ENCODE measurements at places on chromosomes 6 and 20.

DNA sequence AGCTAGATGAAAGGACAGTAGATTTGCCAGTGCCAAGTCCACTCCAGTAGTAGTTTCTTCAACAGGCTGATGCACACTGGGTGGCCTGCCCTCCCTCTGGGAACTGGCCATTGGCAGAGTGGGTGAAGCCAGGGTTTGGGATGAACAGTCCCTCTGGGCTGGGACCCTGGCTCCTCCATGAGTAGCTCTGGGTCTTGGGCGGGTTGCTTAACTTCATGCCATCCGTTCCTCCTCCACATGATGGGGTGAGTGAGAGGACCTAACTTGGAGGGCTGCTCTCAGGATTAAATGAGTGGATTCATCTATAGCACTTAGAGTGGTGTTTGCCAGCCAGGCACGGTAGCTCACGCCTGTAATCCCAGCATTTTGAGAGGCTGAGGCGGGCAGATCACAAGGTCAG lies 47.2 kb downstream of the PLAGL2 start:
- no peak overlapping the region for H3K4me3 ChIP-seq
- H3K4me1 ChIP-seq = no peaks in the 10 kb centered on the region
- peak; percentile 72 for DNase-seq

GRCh38 chr20:47088335-47088734 lies 193.7 kb downstream of the EYA2 start:
- H3K36me3 ChIP-seq = no peaks in the 10 kb centered on the region
- H3K27me3 ChIP-seq = no peaks in the 10 kb centered on the region
- no peak overlapping the region for H3K27ac ChIP-seq
- H3K4me1 ChIP-seq = no peaks in the 10 kb centered on the region

- H3K4me3 ChIP-seq = no peak overlapping the region
- H3K27ac ChIP-seq = no peak overlapping the region
- DNase-seq = no peak
- no peaks in the 10 kb centered on the region for H3K27me3 ChIP-seq
Observed at GRCh38 chr6:144434308-144434990, 149.3 kb downstream of the UTRN start.

DNA sequence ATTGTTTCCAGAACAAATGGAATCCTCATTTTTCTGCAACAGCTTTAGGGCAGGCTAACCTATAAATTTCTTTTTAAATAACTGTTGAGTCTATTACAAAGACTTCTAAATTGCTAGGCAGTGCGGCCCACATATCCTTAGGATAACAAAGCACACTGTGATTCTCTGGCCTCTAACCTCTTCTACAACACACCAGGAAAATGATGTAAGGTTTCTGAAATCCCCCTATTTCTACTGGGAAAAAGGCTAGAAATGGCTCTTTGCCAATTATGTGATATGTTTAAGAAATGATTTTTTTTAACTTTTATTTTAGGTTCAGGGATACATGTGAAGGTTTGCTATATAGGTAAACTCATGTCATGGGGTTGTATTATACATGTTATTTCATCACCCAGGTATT lies 17.3 kb upstream of the NT5E start:
- H3K4me1 ChIP-seq = peaks cover 6% of the 10 kb centered on the region
- no peaks in the 10 kb centered on the region for H3K36me3 ChIP-seq
- no peak overlapping the region for H3K4me3 ChIP-seq
- no peak for DNase-seq
- H3K27me3 ChIP-seq = no peaks in the 10 kb centered on the region
- H3K27ac ChIP-seq = no peak overlapping the region

DNA sequence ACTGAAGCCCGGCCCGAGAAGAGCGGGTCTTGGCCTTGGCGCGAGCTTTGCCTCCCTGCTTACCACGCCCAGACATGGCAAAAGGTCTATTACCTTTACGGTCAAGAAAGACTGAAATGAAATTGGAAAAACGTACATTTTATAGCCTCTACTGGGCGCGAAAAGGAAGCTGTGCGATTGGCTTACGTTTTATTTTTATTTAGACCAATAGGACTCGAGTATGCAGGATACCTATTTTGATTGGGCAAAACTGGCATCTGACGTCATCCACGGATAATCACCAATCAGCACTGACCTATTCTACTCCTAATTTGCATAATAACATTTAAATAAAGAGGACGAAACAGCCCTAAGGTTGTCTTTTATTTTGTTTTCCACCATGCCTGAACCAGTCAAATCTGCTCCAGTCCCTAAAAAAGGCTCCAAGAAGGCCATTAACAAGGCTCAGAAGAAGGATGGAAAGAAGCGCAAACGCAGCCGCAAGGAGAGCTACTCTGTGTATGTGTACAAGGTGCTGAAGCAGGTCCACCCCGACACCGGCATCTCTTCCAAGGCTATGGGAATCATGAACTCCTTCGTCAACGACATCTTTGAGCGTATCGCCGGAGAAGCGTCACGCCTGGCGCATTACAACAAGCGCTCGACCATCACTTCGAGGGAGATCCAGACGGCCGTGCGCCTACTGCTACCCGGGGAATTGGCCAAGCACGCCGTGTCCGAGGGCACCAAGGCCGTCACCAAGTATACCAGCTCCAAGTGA lies 97.4 kb downstream of the OR2B2 start:
- H3K36me3 ChIP-seq = no peaks in the 10 kb centered on the region
- peak overlapping the region; percentile 91 for H3K27ac ChIP-seq
- H3K27me3 ChIP-seq = no peaks in the 10 kb centered on the region
